ENCODE measurements at places on chromosomes 3 and 15.

GRCh38 chr3:188728371-188728896 lies 443.3 kb upstream of the TPRG1 start:
- no peak for DNase-seq

DNA sequence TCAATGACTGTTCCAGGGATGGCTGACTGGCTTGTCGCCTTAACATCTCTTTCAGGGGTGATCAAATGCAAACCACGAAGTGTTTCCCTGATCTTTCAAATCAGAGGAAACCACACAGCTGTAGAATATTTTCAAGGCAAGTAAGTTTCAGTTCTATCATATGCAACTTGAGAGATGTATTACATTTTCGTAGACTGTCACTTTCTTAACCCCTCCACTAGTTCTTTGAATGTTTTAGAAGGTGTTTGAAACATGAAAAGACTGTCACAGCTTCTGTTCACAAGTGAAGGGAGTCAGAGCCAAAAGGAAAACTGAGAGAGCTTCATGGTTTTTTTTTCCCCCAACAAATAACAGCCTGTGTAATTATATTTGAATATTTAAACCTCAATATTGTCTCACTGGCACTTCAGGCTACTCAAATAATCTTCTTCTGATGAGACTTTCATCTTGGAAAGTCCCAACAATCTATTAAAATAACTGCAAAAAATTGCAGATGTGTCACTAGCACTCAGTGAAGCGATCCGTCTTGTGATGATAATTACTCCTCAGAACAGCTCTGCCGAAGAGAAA lies 25.9 kb upstream of the CAPN7 start:
- no peak for DNase-seq

DNA sequence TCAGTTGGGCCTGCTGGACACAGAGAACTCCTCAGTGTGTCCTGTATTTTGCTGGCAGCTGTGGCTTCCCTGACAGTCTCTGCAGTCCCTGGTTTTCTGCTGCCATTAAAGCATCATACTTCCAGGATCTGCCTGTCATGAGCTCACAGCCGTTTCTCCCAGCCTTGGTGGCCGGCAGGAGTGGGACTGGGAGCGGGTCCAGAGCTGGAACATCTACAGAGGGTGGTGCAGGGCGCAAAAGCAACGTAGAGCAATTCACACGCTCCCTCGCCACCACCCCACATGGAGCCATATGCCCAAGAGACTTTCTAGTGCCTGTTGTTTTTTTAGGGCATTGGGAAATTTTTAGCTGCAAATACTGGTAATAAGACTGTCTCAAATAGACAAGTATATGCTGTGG lies 33.6 kb downstream of the ABTB1 start:
- no peak for DNase-seq

DNA sequence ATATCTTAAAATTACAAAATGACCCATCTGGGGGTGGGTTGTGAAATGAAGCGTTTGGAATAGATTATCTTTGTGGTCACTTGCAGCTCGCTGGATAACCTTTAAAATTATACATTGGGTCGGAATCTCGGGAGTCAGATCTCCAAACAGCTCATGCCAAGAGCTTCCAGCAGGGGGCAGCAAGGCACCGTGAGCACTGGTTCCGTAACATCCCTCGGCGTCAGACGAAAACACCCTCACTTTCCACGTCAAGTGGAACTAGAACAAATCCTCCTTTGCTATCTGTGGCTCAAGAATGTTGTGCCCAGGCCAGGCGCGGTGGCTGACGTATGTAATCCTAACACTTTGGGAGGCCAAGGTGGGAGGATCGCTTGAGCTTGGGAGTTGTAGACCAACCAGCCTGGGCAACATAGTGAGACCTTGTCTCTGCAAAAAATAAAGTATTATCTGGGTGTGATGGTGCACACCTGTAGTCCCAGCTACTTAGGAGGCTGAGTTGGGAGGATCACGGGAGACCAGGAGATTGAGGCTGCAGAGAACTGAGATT lies 31.1 kb downstream of the UMPS start:
- peak; percentile 83 for DNase-seq

GRCh38 chr3:136351905-136352304 lies 101.8 kb downstream of the PCCB start:
- DNase-seq, result no peak

GRCh38 chr15:101288905-101289513 lies 6.0 kb downstream of the SNRPA1 start:
- peak; percentile 26 for DNase-seq

GRCh38 chr3:11138371-11138770 lies 15.9 kb upstream of the HRH1 start:
- DNase-seq, result no peak
